ENCODE measurements at places on chromosomes 3 and 15. TPM values are rescaled to one million over a fixed set of nuclear protein-coding genes. Genes with fewer than 3 reads are reported as not detected.

DNA sequence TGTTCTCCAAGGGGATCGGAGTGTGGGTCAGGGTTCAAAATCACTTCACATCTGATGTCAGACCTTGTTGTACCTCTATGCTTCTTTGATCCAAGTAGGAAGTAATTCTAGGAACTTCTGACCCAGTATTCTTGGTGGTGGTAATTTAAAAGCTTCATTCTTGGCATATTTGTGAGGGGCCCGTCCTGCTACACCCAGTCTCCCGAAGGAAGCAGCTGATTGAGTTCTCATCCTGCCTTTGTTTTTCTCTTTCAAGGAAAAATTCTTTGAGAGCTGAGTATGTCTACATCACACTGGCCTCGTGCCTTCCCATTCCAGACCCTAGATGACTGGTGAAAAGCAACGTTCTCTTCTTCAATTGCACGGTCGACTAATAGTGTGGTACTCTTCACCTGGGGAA is 234.4 kb upstream of the TPRG1 start:
- no peak overlapping the region for H3K4me3 ChIP-seq
- no peak overlapping the region for H3K27ac ChIP-seq
- H3K36me3 ChIP-seq: no peaks in the 10 kb centered on the region
- no peak for DNase-seq
- H3K4me1 ChIP-seq: no peaks in the 10 kb centered on the region

GRCh38 chr3:194688200-194688740 is 2.6 kb downstream of the FAM43A start:
- no peak for DNase-seq
- no peaks in the 10 kb centered on the region for H3K36me3 ChIP-seq
- H3K27me3 ChIP-seq: peaks cover 5% of the 10 kb centered on the region
- H3K4me1 ChIP-seq: peaks cover 65% of the 10 kb centered on the region

The NMNAT3 gene
- polyA plus RNA-seq: 0.11 TPM

DNA sequence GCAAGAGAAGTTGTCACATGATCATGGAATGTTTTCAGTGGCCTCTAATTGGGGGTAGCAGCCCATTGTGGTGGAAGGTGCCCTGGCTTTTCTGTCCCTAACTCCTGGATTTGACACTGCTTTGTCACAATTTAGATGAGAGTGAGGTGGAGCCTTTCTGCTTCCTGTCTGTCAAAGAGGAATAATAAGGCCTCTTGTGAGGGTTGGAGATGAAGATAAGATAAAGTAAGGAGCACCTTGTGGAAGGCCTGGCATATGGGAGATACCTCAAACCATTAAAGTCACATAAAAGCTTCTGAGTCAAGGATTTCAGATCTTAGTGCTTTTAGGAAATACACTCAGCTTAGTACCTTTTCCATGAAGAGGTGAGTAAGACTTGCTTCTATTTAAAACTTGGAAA is 172.6 kb upstream of the FAM3D start:
- no peaks in the 10 kb centered on the region for H3K27me3 ChIP-seq
- H3K4me3 ChIP-seq: no peak overlapping the region
- no peak overlapping the region for H3K27ac ChIP-seq
- H3K4me1 ChIP-seq: no peaks in the 10 kb centered on the region

GRCh38 chr3:175068587-175068986 is 209.5 kb downstream of the NAALADL2 start:
- H3K4me3 ChIP-seq: no peak overlapping the region
- no peak overlapping the region for H3K27ac ChIP-seq
- H3K4me1 ChIP-seq: no peaks in the 10 kb centered on the region
- DNase-seq: no peak

The TMEM44 gene
- polyA plus RNA-seq: 4.1 TPM

The SELENOK gene
- polyA plus RNA-seq: 174 TPM

The CPLX3 gene
- not detected for polyA plus RNA-seq

- no peak for DNase-seq
- no peak overlapping the region for H3K4me3 ChIP-seq
- H3K4me1 ChIP-seq: no peaks in the 10 kb centered on the region
Observed at GRCh38 chr3:24396338-24396737, 98.3 kb downstream of the THRB start.

- no peaks in the 10 kb centered on the region for H3K36me3 ChIP-seq
- no peak for DNase-seq
- no peaks in the 10 kb centered on the region for H3K4me1 ChIP-seq
- no peak overlapping the region for H3K27ac ChIP-seq
- H3K27me3 ChIP-seq: no peaks in the 10 kb centered on the region
Observed at GRCh38 chr3:64221571-64222257, 3.6 kb downstream of the PRICKLE2 start.

- H3K27me3 ChIP-seq: no peaks in the 10 kb centered on the region
- no peak for DNase-seq
- no peaks in the 10 kb centered on the region for H3K4me1 ChIP-seq
- H3K36me3 ChIP-seq: no peaks in the 10 kb centered on the region
Observed at GRCh38 chr15:73650416-73651126, 17.4 kb upstream of the NPTN start.

The HTR3E gene
- polyA plus RNA-seq: not detected

The PLSCR4 gene
- polyA plus RNA-seq: not detected

DNA sequence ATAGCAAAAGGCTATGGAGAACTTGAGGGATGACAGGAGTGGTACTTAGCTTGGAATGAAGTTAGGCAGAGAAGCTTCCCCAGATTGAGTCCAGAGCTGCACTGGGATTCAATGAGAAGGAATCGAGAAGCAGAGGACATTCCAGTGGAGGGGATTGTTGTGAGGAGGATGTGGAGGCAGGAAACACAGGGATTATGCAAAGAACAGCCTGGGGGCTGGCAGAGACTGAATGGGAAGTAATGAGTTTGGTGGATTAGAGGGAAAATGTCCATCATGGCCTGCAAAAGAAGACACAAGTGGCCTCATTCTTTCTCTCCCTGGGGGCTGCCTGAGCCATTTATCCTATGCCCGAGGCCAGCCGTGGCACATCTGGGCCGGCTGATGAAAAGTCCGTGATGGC is 20.5 kb upstream of the SCN10A start:
- no peak overlapping the region for H3K4me3 ChIP-seq
- no peak for DNase-seq
- no peaks in the 10 kb centered on the region for H3K36me3 ChIP-seq
- H3K27ac ChIP-seq: no peak overlapping the region
- H3K4me1 ChIP-seq: no peaks in the 10 kb centered on the region
- no peaks in the 10 kb centered on the region for H3K27me3 ChIP-seq

The CCR9 gene
- 0.73 TPM for polyA plus RNA-seq

- 0 out of 2 replicates have a peak overlapping the region, but pooled peaks have one; percentile 63 for H3K4me3 ChIP-seq
- no peak for DNase-seq
- no peak overlapping the region for H3K27ac ChIP-seq
- no peaks in the 10 kb centered on the region for H3K27me3 ChIP-seq
- H3K36me3 ChIP-seq: peaks cover 3% of the 10 kb centered on the region
Observed at GRCh38 chr3:39404943-39405686, 1.4 kb upstream of the RPSA start.

The ZCWPW2 gene
- 0.38 TPM for polyA plus RNA-seq

The MITF gene
- 0.06 TPM for polyA plus RNA-seq

DNA sequence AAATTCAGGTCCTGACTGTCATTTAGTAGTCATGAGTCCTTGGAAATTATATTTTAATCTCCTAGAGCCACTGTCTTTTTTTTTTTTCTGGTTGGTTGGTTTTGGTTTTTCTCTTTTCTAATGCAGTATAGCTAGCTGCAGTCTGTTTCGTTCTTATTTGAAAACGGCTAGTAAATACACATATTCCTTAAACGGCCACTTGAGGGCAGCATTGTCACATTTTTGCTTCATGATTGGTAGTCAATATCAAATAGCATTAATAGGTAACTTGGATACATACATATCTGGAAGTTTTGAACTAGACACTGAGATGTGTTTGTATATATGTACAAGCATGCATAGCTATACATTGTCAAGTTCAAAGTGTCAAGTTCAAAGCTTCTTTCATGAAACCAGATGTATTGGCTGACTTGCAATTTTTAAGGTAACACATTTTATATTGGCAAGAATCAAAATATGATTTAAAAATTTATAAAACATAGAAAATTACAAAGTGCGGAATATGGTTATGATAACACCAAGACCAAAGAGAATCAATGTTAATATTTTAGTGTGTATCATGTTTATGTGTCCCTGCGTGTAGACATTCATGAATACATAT is 22.5 kb downstream of the GABRA5 start:
- H3K27ac ChIP-seq: no peak overlapping the region
- H3K27me3 ChIP-seq: no peaks in the 10 kb centered on the region
- no peaks in the 10 kb centered on the region for H3K4me1 ChIP-seq
- no peaks in the 10 kb centered on the region for H3K36me3 ChIP-seq

The ALDH1A2 gene
- not detected for polyA plus RNA-seq

- H3K27ac ChIP-seq: no peak overlapping the region
- H3K36me3 ChIP-seq: no peaks in the 10 kb centered on the region
- peaks cover 3% of the 10 kb centered on the region for H3K4me1 ChIP-seq
- H3K4me3 ChIP-seq: no peak overlapping the region
- DNase-seq: no peak
- no peaks in the 10 kb centered on the region for H3K27me3 ChIP-seq
Observed at GRCh38 chr3:171695426-171695825, 114.9 kb downstream of the PLD1 start.

DNA sequence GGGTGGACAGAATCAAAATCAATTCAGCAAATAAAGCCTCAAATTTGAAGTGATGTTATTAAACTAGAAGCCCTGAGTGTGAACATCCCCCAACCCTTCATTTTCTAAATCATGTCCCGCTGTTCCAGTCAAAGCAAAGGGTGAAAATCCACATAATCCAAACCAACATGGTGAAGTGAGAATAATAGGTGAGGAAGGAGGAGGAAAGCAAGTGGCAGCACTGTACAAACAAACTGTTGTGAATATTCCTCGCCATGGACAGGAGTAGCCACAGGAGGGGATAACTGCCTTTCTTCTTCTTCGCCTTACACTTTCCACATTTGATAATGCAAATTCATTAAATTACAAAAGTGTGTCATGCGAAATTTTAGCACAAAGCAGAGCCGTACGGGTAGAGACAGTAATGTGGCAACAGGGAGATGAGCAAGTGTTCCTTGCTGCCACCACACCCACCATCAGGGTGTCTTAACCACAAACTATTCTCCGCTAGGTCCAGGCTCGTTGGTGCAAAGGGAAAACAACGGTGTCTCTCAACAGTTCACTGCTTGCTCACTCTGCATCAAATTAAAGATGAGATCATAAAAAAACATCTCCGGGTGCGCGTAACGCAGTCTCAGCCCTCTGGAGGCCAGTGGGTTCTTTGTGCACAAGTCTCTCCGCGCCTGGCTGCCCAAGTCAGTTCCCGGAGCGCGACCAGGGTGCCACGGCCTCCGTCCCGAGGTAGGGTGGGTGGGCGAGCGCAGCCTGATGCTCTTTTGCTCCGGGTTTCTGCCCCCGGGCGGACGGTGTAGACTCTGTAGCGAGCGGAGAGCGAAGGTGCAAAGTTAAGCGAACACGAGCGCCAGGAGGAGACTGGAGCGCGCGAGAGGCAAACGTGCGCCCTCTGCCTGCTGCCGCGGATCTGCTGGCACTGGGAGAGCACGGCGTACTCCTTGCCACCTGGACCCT is 6.7 kb downstream of the EPHA3 start:
- no peak for DNase-seq
- no peak overlapping the region for H3K27ac ChIP-seq
- H3K27me3 ChIP-seq: no peaks in the 10 kb centered on the region
- no peaks in the 10 kb centered on the region for H3K36me3 ChIP-seq
- no peak overlapping the region for H3K4me3 ChIP-seq

DNA sequence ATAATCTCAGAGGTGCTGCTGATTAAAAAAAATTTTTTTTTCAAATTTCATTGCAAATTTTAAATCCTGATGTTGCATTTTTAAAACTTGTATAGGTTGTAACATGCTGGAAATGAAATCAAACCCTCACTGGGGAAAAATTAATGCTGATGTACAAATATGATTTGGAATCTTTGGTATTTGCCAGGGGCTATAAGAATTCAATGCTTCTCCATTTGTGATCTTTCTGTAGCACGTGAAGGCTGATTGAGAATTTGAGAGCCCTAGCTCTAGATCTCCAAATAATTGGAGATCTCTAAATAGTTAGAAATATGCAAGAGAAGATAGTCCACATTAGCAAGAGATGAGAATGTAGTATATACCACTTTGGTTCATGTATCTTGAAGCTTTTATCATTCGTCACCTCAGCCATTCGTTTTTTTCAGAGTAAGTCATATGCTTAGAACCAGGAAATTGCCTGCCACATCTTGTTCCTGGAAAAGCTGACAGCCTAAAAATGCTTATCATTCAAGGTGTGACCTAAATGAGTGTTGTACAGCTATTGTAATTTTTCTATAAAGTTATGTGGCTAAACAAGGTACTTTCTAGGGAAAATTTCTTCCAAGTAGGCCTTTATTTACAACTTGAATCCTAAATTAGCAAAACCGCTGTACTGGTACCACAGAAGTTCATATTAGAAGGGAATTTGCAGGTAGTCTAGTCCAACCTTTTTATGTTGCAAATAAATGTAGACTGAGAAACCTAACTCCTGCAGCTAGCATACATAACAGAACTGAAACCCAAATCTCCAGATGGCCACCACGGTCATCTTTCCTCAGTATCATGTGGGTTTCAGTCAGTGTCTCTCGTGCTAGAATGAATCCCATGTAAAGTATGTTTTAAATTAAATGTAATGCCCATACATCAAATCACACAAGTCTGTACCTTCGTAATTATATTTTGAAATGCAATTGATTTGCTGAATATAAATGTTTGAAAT is 48.5 kb downstream of the FNDC3B start:
- H3K36me3 ChIP-seq: no peaks in the 10 kb centered on the region
- H3K27ac ChIP-seq: no peak overlapping the region
- H3K27me3 ChIP-seq: no peaks in the 10 kb centered on the region
- H3K4me3 ChIP-seq: no peak overlapping the region

The PAQR9 gene
- polyA plus RNA-seq: not detected

DNA sequence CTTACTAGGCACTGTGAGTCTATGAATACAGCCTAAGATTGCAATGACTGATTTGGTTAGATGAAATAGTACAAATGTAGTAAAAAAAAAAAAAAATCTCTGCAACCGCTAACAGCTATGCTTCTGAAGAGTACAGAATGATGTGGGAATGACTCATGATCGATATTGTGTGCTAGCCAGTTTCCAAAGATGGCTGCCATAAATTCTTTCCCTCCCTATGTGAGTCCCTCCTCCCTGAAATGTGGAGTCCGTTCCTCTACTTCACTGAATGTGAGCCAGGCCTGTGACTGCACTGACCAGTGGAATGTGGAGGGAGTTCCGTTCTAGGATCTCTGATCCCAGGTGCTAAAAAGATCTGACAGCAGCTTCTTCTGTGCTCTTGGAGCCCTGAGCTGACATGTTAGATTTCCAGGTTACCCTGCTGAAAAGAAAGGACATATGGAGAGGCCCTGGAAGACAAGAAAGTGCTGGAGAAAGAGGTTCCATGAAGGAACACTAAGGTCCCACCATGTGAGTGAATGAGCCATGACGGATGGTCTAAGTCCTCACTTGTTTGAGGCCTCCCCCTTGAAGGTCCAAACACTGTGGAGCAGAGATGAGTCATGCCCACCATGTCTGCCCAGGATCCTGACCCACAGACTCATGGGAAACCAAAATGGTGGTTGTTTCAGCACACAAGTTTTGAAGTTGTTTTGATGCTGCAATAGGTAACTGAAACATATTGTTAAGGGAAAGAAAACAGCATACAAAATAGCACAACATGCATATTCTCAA is 46.3 kb downstream of the DGKG start:
- DNase-seq: no peak
- no peak overlapping the region for H3K4me3 ChIP-seq
- no peaks in the 10 kb centered on the region for H3K4me1 ChIP-seq
- no peaks in the 10 kb centered on the region for H3K36me3 ChIP-seq

Data from GM12878 (cell line).